ENCODE measurements at places on chromosomes 2 and 18.

DNA sequence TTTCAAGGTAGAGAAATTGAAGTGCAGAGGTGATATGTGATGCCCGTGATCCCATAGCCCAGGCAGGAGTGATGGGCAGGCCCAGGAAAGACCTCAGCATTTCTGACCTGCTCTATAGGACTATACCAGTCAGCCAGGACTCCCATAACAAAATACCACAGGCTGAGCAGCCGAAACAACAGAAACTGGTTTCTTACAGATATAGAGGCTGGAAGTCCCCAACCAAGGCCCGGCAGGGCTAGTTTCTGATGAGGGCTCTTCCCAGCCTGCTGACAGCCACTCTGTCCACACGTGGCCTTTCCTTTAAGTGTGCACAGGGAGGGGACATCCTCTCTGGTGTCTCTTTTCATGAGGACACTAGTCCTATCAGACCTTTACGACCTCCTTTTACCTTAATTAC, 104.2 kb upstream of the AGAP1 start:
- DNase-seq = no peak

- DNase-seq = no peak
These were observed 58.5 kb downstream of the EIF5B start for GRCh38 chr2:99395589-99396130.

DNA sequence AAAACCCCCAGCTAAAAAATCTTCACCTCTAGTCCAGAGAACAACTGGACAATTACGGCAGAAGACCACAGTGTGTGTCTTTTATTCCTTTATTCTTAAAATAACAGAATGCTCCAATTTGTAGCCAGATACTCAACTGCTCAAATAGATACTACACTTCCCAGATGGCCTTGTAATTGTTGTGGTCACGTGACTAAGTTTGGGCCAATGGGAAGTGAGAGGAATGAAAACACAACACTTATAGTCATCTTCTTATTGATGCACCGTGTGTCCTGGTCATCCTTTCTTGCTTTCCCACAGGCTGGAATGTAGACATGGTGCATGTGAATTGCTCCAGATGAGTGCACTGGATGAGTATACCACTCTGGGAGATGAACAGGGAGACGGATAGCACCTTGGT, 145.1 kb downstream of the CDC42EP3 start:
- no peak for DNase-seq

DNA sequence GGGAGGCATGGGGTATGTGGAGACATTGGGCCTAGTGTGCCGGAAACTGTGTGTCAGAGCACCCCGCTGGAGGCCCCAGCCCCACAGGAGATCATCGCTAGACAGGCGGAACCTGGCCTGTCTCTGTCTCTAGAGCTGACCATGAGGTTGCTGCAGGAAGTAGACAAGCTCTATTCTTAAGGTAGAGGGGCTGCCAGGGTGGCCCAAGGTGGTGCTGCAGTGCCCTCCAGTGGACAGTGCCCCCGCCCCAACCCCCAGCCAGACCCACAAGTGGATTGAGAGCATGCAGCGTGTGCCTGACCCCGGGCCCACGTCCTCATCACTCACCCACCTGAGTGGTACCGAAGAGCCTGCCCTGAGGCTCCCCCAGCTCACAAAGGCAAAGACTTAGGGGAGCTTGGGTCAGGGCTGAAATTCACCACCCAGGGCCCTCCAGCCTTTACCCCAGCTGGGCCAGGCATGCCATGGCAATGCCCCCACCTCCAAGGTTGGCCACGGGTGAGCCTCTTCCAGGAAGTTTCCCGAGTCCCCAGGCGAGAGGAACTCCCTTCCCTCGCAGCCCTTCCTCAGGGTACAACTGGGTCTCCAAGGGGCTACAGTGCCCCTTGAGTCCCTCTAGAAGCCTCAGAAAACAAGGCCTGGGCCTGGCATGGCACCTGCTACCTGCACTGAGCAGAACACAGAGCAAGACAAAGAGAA, 155.0 kb downstream of the TTC32 start:
- no peak for DNase-seq

GRCh38 chr2:88452980-88453582, 588 bp upstream of the FOXI3 start:
- no peak for DNase-seq

- peak; percentile 61 for DNase-seq
These were observed 439.7 kb downstream of the RIT2 start for GRCh38 chr18:42675810-42676209.

DNA sequence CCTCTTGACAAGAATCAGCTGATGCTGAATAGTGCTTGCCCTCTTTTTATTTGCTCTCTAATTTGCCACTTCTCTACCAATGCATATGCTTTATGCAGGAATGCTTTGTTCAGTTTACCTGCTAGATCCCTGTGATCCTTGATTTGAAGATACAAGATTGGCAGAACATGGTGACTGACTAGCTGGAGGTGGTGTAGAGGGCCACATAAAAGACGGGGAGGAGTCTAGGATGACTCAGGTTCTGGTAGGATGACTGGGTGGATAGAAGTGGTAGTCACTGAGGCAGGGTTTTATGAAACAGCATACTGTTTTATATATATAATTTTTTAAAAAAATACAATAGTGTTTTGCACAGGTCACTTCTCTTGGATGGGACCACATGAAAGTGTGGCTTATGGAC, 6.3 kb upstream of the ADGRF3 start:
- DNase-seq = no peak

DNA sequence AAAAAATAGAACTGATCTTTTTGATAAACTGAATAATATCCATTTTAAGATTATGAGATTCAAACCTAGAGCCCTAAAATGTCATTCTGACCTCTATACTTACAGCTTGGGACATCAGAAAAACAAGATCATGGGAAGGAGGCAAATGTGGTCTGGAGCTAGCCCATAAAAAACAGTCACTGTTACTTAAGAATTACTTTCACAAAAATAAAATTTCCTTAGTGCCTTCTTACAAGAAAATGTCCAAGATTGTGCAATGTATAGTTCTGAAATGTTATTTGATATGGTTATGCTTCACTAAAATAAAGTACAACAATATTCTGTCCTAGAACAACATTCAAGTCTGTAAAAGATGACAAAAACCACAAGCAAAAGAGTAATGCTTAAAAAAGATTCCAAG, 247.6 kb downstream of the DYM start:
- no peak for DNase-seq

GRCh38 chr2:70949086-70949485, 13.4 kb downstream of the ATP6V1B1 start:
- no peak for DNase-seq

DNA sequence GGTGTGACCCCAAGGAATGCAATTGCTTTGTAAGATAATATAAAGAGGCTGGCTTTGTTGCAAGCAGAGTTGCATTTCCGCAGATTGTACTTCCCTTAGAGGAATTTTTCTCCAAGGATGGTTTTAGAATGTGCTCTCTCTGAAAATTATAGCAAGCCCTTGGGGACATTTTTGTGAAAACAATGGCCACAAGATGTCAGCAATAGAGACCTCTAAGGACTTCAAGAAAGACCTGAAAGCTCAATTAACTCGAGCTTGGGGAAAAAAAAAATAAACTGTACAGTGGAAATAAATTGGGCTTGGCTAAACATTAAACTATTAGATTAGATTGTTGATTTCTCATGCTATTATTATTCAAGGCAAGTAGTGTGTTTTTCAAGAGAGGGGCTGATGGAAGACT, 81.3 kb upstream of the KYNU start:
- DNase-seq = no peak

- peak; percentile 7 for DNase-seq
These were observed 7.4 kb downstream of the PTRHD1 start for GRCh38 chr2:24785671-24786321.

DNA sequence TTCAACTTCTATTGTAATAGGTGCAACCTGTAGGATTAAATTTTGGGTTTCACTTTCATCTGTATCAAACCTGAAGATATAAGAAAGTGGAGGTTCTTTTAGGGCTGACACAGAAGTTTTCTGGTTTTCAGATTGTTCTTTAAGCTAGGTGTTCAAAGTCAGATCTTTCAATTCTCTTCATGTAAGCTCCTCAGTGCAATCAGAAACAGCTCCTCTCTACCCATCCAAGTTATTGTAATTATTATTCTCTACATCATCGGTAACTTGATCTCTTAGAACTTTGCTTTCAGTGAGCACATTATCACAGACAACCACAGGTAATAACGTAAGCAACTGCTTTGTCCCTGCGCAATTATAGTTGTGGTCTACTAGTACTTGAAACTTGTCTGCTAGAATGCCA, 179.4 kb downstream of the MYCN start:
- DNase-seq = no peak

DNA sequence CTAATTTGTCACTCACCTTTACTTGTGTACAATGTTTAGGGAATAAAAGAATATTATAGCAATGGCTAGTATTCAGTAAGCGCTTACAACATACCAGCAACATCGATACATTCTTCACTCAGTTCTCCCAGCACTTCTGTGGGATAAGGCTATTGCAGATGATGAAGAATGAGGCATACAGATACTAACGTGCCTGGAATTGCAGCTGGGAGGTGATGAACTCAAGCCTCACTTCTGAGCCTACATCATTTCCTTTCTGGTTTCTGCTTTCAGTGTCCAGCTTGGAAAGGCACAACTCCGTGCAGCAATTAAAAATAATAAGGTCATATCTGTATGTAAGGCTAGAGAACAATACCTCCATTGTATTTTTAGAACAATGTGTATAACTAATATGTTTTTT, 95.4 kb upstream of the AQP4 start:
- no peak for DNase-seq

- DNase-seq = no peak
These were observed 73.4 kb downstream of the SLC66A3 start for GRCh38 chr2:11228692-11229091.

DNA sequence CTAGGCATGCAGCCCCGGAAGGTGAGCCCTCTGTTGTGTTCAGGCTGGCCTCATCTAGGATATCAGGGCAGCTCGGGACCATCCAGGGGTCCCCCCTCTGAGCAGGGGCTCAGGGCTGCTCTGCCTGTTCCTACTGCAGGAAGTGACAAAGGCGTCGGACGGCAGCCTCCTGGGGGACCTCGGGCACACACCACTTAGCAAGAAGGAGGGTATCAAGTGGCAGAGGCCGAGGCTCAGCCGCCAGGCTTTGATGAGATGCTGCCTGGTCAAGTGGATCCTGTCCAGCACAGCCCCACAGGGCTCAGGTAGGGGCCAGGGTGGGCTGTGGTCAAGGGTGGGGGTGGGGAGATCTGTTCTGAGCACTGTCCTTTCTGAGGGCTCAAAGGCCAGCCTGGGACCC, 13.1 kb downstream of the KCNIP3 start:
- DNase-seq = peak; percentile 5

GRCh38 chr18:50045126-50045525, 149.8 kb downstream of the MYO5B start:
- no peak for DNase-seq

GRCh38 chr2:239146011-239146641, 254.7 kb downstream of the HDAC4 start:
- no peak for DNase-seq

DNA sequence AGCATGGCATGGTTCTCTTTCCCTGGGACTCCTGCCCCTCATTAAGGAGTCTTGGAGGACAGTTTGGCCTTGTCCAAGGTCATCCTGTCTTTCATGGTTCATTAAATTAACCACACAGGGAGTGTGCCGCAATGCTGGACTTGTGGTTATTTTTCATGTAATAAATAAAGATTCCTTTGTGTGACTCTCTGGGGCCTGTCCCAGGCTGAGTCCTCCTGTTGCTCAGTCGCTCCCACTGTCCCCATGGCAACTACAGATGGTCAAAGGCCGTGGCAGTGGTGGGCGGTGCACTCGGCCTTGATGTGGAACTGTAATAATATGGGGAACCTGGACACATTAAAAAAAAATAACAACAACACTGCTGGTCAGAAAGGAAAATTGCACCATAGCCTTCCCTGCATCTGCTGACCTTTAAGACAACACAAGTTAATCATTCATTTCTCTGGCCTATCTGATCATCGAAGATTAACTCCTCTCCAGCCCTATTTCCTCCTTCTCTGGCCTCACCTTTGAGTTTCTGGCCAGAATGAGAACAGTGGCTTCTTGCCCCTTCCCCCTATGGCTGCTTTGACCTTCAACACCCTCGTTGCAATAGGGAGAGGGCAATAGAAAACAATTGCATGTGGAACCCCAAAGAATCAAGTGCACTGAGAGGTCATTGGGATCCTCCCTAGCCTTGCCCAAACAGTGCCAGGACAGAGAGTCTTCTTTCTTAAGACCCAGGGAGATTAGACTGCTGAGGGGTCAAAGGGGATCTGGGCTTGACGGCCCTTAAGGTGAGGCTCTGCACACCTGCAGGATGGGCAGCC, 44.7 kb downstream of the PSD4 start:
- DNase-seq = no peak

DNA sequence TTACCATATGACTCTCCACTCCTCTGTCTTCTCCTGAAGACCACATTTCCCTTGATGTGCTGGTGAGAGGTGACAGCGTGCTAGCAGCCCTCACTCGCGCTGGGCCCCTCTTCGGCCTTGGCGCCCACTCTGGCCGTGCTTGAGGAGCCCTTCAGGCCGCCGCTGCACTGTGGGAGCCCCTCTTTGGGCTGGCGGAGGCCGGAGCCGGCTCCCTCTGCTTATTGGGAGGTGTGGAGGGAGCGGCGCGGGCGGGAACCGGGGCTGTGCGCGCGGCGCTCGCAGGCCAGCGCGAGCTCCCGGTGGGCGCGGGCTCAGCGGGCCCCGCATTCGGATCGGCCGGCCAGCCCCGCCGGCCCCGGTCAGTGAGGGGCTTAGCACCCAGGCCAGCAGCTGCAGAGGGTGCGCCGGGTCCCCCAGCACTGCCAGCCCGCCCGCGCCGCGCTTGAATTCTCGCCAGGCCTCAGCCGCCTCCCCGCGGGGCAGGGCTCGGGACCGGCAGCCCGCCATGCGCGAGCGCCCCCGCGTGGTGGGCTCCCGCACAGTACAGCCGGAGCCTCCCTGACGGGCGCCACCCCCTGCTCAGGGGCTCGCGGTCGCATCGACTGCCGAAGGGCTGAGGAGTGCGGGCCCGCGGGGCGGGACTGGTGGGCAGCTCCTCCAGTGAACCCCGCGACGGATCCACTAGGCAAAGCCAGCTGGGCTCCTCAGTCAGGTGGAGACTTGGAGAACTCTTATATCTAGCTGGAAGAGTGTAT, 246.6 kb upstream of the REG3G start:
- DNase-seq = no peak

- no peak for DNase-seq
These were observed 115.5 kb upstream of the GLI2 start for GRCh38 chr2:120620025-120620793.

GRCh38 chr2:54636415-54637139, 86.9 kb upstream of the EML6 start:
- DNase-seq = no peak

DNA sequence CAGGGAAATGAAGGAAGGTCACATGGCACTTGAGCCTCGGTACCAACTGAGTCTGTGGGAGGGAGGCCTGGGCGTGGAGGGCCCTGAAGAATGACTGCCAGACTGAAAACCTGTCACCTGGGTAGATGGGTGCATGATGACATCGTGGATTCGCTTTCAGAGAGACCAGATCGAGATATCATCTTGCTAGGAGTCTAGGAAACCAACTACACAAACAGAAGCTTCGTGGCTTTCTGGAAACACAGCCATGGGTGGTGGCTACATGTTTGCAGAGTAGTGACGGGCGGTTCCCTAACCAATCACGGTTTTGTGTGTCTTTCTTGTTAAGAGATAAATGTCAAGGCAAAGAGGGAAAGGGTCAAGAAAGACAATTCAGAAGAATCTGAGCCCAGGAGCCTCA, 155.0 kb downstream of the EIPR1 start:
- DNase-seq = no peak
